HFFc6 (cell line): ENCODE measurements at places on chromosomes 11 and 22. TPM values are rescaled to one million over a fixed set of nuclear protein-coding genes. Genes with fewer than 3 reads are reported as not detected.
A peak's percentile ranks its signal among the peaks of the same experiment; 100 is the strongest.

GRCh38 chr11:45852018-45852711, 4.9 kb downstream of the CRY2 start:
- DNase-seq, result no peak

- DNase-seq, result no peak
These were observed 12.0 kb downstream of the PPIL2 start for GRCh38 chr22:21677606-21678443.

The CD6 gene
- not detected in 2 replicates for total RNA-seq

DNA sequence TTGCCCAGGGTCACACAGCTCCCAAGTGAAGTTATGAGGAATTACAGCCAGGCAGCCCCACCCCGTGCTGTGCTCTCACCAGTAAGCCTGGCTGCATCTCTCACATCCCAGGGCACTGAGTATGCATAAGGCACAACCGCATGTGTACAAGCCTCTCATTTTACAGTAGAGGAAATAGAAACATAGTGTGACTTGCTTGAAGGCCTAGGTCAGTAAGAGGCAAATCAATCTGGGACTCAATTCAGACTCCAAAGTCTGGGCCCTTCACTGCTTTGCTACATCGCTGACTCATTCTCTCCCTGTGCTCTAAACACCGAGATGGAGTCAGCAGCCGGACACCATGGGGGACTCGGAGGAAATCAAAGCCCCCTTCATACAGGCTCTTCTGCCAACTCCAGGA, 7.9 kb downstream of the ABTB2 start:
- DNase-seq, result no peak

DNA sequence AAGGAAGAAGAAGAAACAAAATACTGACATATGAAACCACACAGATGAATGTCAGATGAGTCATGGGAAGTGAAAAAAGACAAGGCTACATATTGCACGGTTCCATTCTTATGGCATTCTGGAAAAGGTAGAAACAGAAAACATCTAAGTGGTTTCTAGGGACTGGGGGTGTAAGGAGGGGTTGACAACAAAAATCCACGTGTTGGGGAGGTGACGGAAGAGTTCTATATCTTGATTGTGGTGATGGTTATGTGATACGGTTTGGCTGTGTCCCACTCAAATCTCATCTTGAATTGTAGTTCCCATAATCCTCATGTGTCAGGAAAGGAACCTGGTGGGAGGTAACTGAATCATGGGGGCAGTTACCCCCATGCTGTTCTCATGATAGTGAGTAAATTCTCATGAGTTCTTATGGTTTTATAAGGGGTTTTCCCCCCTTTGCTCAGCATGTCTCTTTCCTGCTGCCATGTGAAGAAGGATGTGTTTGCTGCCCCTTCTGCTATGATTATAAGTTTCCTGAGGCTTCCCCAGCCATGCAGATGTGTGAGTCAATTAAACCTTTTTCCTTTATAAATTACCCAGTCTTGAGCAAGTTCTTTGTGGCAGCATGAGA, 6.4 kb upstream of the ARFGAP3 start:
- peak; percentile 87 for DNase-seq

The CRYBA4 gene
- not detected in 3 replicates for total RNA-seq

DNA sequence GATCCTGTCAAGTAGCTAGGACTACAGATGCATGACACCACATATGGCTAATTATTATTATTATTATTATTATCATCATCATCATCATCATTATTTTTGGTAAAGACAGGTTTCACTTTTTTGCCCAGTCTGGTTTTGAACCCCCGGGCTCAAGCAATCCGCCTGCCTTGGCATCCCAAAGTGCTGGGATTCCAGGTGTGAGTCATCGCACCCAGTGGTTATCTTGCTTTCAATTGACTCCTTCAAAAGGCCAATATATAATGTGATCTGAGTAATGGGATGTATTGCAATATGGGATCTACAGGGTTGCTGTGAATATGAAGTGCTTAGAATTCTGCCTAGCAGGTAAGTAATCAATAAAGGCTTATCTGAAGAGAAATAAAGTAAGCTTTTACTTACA, 221.2 kb downstream of the SBF2 start:
- DNase-seq, result no peak

GRCh38 chr22:41517172-41518047, 26.9 kb downstream of the POLR3H start:
- DNase-seq, result peak; percentile 37

The SLC7A4 gene
- total RNA-seq, result not detected in 3 replicates

- no peak for DNase-seq
These were observed 36.6 kb downstream of the RASSF10 start for GRCh38 chr11:13045734-13046133.

GRCh38 chr11:82831364-82831763, 68.9 kb downstream of the PRCP start:
- no peak for DNase-seq
